ENCODE measurements at places on chromosomes 12 and 14. TPM values are rescaled to one million over a fixed set of nuclear protein-coding genes. Genes with fewer than 3 reads are reported as not detected.

The PRMT5 gene
- 39.8 TPM for total RNA-seq

The PRKAG1 gene
- 27.9 TPM for total RNA-seq

The TSPAN19 gene
- total RNA-seq, result 0.16 TPM

The GDF3 gene
- not detected for total RNA-seq

The SLC17A8 gene
- total RNA-seq, result 1.2 TPM

The DYRK2 gene
- 140 TPM for total RNA-seq

The PLA2G1B gene
- total RNA-seq, result not detected

Data from occipital lobe (tissue), 3 donors.